Spinal cord (tissue), 10 donors: ENCODE measurements at places on chromosomes 12 and 14. TPM values are rescaled to one million over a fixed set of nuclear protein-coding genes. Genes with fewer than 3 reads are reported as not detected.

DNA sequence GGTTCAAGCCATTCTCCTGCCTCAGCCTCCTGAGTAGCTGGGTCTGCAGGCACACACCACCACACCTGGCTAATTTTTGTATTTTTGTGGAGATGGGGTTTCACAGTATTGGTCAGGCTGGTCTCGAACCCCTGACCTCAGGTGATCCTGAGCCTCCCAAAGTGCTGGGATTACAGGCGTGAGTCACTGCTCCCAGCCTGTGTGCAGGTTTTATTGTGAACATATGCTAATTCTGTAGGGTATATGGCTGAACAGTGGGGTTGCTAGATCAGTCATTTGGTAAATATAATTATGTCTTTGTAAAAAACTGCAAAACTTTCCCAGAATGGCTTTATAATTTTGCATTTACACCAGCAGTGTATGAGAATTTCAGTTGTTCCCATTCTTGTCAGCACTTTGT is 85.9 kb downstream of the RCOR1 start:
- DNase-seq = no peak

DNA sequence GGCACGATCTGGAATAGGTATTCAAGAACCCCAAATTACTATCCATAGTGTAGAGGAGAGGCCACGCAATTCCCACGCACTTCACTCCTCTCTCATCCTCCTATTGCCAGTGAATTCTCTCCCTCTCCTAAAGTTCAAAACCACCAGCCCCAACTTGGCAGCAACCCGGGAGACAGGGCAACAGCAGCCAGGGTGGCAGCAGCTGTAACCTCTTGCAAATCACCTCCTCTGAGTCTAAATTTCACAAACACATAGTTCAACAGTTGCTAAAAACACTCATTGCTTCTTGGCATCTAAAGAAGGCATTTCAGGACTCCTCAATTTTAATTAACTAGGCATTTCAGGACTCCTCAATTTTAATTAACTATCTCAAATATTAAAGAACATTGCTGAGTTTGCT is 37.7 kb upstream of the MANSC4 start:
- DNase-seq = no peak

DNA sequence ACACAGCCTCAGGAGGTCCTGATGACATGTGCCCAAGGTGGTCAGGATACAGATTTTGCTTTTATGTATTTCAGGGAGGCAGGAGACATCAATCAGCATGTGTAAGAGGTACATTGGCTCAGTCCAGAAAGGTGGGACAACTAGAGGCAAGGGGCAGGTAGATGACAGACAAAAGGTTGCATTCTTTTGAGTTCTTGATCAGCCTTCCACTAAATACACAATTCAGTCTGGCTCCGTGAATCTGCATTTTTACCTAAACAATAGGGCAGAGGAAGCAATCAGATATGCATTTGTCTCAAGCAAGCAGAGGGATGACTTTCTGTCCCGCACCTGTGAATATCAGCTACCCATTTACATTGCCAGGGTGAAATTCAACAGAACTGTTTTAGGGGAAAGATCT is 178.6 kb downstream of the KSR2 start:
- DNase-seq = no peak

DNA sequence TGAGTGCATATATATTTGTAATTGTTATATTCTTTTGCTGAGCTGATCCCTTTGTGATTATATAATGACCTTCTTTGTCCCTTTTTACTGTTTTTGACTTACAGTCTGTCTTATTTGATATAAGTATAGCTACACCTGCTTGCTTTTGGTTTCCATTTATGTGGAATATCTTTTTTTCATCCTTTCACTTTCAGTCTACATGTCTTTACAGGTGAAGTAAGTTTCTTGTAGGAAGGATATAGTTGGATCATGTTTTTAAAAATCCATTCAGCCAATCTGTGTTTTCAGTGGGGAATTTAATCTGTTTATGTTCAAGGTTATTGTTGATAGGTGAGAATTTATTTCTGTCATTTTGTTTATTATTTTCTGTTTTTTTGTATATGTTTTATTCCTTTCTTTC is 12.1 kb downstream of the GZMH start:
- no peak for DNase-seq

The MYF6 gene
- polyA plus RNA-seq = 3.5 TPM

The CD4 gene
- 16.6 TPM for polyA plus RNA-seq

The TROAP gene
- polyA plus RNA-seq = 15.7 TPM
